ENCODE measurements at places on chromosomes 4 and X.

- DNase-seq = no peak
Measured at GRCh38 chrX:17680732-17681413, 56.4 kb upstream of the SCML1 start.

GRCh38 chr4:4637710-4638109, 95.9 kb upstream of the STX18 start:
- DNase-seq = no peak

DNA sequence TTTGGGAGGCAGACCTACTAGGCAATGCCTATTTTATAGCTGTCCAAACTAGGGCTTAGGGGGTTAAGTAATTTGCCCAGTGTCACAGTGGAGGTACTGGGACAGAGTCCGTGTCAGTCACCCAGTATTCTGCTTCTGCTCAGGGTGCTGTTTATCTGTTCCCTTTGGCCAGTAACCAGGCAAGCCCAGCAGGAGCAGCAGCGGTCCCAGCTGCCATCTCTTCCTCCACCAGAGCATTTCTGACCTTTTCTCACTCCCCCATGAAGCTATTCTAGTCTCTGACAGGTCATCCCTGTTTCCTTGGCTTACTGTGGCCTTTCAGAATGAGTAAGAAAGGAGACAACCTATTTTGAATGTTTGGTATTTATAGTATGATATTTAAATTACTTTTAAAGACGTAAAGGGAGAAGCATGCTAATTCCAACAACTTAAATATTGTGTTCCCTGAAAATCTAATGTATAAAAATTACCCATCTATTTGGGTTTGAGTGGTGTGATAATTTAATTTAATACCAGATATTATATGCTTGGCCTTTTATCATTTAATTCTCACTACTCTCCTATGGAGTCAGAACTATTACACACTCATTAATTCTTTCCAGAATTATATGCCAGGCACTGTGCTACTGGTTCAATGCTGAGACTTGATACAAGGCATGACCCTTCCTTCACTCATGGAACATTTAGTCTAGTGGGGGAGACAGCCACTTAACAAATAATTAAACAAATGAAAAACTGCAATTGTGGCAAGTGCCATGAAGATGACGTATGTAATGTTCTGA, 60.6 kb downstream of the RPS6KA3 start:
- no peak for DNase-seq

DNA sequence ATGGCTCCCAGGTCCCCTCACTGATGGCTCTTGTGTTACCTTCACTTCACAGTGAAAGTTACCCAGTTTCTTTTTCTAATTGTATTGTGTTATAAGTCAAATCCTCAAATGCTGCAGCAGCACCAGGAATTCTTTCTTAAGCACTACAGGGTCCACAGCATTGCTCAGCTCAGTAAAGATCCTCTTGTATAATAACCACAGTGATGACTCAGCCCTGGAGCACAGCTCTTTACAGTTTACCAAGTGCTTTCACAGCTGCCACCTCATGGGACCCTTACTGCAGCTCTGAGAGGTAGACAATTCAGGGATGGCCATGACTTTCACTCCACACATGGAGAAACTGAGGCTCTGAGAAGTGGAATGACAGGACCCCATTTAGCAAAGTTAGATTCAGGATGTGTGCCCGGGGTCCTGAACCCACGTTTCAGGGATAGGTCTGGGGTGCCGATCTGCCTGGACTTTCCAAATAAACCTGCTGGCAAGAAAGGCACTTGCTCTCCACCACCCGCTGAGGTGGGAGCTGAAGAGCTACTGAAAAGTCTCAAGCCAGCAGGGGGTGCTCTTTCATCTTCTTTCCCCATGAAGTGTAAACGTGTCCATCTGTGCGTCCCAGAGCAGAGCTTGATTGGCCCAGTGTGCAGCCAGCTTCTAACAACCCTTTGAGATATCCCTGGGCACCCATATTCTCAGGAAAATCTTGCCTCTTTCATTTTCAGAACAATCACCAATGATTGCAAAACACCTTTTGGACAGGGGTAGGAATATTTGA, 35.7 kb upstream of the GABRQ start:
- no peak for DNase-seq

DNA sequence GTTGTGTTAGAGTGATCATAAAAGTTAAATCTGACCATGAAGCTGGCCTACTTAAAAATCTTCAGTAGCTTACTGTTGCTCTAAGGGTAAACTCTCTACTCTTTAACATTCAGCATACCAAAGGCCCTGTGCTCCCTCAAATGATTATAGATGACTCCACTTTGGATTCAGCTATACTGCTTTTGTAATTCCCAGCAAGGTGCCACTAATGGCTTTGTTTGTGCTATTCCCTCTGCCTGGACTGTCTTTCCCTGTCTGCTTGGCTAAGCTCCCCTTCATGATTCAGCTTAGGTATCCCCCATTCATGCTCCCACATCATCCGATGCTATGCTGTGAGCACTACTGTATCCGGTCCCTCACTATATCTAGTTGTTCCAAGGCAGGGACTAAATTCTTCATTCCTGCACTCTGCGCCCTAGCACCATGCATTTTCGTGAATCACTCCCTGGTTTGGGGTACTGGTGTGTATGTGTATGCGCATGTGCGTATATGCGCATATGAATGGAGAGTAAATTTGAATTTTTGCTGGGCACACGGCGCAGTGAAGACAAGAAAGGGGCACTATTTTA, 453 bp upstream of the PBDC1 start:
- no peak for DNase-seq

DNA sequence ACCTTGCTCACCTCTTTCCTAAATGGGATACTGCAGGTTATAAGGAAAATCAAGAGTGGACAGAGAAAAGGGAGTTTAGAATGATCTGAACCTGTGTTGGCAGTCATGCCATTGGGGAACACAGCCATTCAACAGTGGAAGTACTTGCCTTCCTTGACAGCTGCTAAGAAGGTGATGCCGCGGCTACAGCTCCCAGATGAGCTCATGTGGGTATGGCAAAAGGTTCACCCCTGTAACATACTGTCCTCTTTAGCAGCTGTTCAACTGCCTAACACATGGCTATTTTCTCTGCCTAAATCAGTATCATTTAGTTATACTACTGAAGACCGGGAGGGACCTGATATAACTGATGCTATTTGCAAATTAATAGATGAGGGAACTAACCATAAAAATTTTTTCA, 76.8 kb downstream of the DCHS2 start:
- DNase-seq = no peak

GRCh38 chrX:11537141-11537540, 128.6 kb downstream of the ARHGAP6 start:
- no peak for DNase-seq

DNA sequence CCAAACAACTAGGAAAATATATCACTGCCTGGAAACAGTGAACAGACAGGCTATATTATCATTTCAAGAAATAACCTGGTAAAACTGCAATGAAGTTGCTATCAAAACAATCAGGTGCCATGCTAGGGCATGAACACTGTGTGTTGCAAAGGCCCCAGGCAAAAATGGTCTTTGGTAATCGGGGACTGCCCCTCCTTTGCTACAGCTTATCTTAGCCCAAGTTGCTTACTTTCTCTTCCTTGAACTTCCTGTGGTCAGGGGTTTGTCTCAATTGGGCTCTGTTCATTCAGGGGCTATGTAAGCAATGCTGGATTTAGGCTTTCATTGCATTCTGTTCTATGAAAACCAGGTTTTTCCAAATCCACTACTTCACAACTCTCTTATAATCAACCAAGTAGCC, 30.4 kb downstream of the SCML1 start:
- no peak for DNase-seq

- DNase-seq = no peak
Measured at GRCh38 chr4:101475246-101475645, 127.9 kb upstream of the PPP3CA start.

DNA sequence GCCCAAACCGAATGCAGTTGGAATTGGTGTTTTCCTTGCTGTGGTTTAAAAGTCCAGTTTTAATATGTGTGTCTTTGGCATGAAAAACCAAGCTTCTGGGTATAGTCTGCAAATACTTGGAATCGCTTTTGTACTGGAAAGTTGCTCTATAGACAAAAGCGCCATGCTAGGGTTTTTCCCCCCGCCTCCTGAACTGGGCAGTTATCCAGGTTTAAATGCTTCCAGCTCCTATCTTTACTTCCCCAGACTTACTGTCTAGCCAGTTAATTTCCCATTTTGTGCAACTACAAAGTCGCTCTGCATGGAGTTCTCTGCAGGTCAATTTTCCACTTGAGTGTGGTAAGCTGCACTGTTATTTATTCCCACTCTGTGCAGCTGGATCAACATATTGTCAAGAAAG, 2.7 kb downstream of the RASL11B start:
- DNase-seq = no peak

- no peak for DNase-seq
Measured at GRCh38 chr4:104966349-104967033, 180.2 kb upstream of the TET2 start.

DNA sequence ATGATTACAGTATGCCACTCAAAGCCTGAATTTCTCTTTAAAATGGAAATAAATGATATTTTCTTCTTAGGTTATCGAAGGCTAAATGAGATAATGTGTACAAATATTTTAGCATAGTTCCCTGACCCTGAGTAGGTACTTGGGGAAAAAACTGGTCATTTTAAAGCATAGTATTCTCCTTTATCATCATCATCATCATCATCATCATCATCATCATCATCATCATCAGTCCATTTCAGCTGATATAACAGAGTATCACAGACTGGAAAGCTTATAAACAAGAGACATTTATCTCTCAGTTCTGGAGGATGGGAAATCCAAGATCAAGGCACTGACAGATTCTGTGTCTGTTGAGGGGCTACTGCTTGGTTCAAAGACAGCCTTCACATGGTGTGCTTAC, 13.9 kb downstream of the GABRB1 start:
- DNase-seq = no peak

DNA sequence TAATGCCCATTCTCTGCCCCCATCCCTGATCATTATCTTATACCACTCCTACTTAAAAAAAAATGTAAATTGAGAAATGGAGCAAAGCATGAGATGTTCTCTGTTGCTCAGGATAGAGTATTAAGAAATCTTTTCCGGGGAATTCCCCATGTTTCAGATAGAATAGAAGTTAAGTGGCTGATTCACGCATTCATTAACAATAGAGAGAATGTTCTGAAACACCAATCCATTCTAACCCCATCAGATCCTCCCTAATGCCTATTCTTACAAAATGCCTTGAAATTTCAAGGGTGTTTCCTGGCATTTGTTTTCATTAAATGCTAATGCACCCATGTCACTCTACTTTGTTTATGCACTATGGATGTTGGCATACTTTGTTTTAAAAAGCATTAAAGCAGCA, 101.1 kb downstream of the AREG start:
- no peak for DNase-seq

- no peak for DNase-seq
Measured at GRCh38 chr4:123356921-123357320, 39.7 kb upstream of the SPRY1 start.

DNA sequence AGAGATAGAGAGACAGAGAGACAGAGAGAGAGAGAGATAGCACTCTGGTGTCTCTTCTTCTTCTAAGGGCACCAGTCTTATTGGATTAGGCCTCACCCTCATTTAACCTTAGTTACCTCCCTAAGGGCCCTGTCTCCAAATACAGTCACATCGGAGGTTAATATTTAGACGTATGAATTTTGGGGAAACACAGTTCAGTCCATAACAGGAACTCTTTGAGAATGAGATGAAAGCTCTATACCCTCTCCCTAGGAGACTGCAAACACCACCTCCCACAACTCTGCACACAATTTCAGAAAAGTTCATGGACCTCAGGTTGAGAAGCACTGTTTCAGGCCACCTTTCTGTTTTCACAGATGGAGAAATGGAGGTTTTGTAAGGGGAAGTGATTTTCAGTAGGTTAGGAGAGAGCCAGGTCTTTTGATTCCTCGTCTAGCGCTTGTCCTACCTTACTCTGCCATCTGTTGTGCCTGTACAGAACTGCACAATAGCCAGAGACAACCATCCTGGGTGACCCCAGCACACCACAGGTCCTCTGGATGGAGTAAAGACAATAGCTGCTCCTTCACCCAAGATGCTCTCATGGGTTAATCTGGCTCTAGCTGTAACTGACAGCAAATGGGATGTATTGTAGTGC, 16.9 kb upstream of the LOC101059915 start:
- no peak for DNase-seq

GRCh38 chr4:113761620-113762185, at the start of gene CAMK2D:
Gene CAMK2D, minus strand, starts transcription at chr4:113761738. Its CDS starts 670 bp downstream, at chr4:113761068.
- peak; percentile 51 for DNase-seq

- no peak for DNase-seq
Measured at GRCh38 chr4:118723369-118723768, 38.2 kb downstream of the METTL14 start.

GRCh38 chr4:1856943-1857699, 1.2 kb upstream of the LETM1 start:
- DNase-seq = no peak

GRCh38 chrX:114071412-114071811, 512.5 kb upstream of the HTR2C start:
- no peak for DNase-seq

DNA sequence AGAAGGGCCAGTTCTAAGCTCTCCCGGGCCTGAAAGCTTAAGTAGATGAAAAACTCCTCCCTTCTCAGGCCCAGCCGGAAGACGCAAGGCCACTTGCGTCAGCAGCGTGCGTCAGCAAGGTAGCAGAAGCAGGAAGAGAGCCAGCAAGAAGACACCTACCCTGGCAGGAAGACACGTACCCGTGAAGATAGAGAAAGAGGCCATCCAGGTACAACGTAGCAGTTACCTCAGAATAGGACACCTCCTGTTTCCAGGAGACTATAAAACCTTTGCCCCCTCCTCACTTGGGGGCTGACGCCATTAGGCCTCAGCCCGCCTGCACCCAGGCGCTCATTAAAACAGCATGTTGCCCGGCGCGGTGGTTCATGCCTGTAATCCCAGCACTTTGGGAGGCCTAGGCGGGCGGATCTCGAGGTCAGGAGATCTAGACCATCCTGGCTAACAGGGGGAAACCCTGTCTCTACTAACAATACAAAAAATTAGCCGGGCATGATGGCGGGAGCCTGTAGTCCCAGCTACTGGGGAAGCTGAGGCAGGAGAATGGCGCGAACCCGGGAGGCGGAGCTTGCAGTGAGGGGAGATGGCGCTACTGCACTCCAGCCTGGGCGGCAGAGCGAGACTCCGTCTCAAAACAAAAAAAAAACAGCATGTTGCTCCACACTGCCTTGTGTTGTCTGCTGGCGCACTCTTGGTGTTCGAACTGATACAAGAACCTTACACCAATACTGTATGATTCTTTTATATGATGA, 242.7 kb upstream of the NWD2 start:
- DNase-seq = no peak

DNA sequence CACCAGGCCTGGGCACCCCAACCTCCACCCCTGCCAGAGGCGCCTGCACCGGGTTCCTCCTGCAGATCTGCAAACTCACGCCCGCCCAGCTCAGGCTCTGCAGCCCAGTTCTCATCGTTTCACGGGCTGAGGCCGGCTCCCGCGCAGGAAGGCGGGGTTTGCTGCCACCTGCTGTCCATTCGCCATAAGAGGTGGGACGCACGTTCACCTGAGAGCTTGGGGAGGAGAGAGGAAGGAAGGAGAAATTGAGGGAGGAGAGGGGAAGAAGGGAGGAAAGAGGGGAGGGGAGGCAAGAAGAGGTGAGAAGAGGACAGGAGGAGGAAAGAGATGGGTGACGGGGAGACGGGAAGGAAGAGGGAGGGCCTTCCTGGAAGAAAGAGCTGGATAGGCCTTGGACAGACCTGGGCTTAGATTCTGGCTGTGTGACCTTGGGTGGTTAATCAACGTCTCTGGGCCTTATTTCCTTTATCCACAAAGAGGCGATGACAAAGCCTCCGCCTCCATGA, 114.5 kb downstream of the ADRA2C start:
- DNase-seq = peak; percentile 51

GRCh38 chr4:154911097-154911496, 130.0 kb downstream of the RBM46 start:
- no peak for DNase-seq

GRCh38 chr4:37815591-37815990, 10.9 kb upstream of the PGM2 start:
- DNase-seq = no peak

- no peak for DNase-seq
Measured at GRCh38 chr4:20044502-20044911, 207.2 kb upstream of the SLIT2 start.

Data from stimulated activated CD4-positive, alpha-beta T cell treated with anti-CD3 and anti-CD28 coated beads, Interleukin-1b, Interleukin-23, amount 100 ng/mL, for 1 hour (primary cell).